ENCODE measurements at places on chromosomes 4 and X.

DNA sequence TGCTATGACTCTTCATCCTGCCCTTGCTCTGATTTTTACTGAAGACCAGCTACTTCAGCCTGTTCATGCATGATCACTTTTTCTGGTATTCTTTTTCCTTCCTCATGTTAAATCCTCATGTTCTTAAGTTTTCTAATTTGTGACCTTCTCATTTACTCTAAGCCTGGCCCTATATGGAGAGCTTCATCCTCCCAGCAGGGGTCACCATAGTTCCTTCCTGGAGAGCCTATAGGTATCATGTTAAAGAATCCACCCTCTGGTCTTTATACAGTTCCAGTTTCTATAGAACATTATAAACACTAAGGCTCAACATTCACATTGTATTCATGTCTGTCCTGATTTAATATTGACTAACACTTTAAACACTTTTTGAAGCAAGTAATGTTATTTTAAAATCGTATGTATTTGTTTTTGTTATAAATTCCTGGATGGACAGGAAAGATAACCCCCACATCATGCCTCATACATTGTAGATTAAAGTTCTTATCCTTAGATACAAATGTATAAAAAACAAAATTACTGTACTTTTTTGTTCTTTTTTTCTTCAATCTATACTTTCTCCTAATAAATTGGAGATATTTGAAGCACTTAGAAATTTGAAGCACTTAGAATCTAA is 53.8 kb upstream of the OTUD4 start:
- peak; percentile 10 for DNase-seq

GRCh38 chrX:105701310-105702052 is 120.9 kb upstream of the NRK start:
- no peak for DNase-seq

GRCh38 chr4:16530688-16531635 is 304.7 kb upstream of the TAPT1 start:
- DNase-seq: no peak

DNA sequence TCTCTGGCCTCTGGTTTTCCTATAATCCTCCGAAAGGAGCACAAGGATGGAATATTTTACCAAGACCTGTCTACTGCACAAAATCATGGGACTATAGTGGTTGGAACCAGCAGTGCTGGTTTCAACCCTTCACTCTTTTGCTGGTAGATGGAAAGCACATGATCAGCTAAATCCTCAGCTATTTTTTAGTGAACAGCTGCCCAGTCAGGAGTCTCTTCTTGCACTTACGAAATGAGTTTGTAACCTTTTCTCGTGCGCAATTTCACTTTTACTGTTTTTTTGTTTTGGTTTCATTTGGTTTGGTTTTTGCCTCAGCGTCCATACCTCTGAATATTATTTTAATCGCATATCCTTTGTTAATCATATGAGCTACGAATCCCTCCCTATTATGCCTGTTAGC is 418.5 kb upstream of the CPEB2 start:
- no peak for DNase-seq

DNA sequence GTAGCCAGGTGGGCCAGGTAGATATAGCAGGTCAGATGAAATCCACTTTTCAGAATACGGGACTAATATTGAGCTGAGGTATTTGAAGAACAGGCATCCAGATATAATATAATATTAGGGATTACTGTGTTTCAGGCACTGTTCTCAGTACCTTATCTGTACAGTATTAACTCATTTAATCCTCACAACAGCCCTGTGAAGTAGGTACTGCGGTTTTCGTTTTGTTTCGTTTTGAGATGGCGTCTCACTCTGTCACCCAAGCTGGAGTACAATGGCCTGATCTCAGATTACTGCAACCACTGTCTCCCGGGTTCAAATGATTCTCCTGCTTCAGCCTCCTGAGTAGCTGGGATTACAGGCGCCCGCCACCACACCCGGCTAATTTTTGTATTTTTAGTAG is 129.6 kb downstream of the IL1RAPL2 start:
- no peak for DNase-seq

- DNase-seq: no peak
Observed at GRCh38 chr4:116824172-116824571, 261.2 kb downstream of the TRAM1L1 start.

GRCh38 chr4:67713529-67714247 is 12.7 kb upstream of the UBA6 start:
- no peak for DNase-seq

DNA sequence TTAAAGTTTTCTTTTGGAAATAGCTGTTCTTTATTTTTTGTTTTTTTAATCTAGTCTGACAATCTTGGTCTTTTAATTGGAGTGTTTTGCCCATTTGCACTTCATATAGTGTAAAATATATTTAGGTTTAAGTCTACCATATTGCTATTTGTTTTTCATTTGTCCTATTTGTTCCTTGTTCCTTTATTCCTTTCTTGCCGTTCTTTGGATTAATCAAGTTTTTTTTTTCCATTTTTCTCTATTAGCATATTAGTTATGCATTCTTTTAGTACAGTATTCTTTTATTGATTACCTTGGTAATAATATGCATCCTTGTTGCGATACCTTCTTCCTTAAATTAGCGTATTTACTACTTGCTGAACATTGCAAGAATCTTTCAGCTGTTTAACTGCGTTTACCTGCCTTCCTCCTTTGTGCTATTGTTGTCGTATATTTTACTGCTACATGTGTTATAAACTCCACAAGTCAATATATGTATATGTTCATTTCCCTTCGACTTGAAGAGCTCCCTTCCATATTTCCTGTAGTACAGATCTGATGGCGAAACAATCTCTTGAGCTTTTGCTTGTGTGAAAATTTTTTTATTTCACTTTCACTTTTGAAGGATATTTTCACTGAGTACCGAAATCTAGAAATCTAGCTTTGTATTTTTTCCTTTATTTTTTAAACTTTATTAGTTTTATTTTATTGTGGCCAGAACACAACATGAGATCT is 23.9 kb upstream of the RNF212 start:
- DNase-seq: no peak

DNA sequence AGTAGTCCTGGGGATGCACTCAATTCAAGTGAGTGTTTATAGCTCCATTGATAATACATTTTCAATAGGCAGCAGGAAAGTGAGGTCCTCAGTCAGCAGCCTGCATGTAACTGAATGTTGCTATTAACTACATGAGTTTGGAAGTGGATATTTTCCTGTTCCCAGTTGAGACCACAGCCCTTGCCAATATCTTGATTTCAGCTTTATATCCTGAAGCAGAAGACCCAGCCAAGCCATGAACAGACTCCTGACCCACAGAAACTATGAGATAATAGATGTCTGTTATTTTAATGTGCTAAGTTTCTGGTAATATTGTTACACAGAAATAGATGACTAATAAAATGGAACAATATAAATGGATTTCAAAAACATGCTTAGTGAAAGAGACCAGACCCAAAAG is 63.7 kb downstream of the VSIG4 start:
- no peak for DNase-seq

DNA sequence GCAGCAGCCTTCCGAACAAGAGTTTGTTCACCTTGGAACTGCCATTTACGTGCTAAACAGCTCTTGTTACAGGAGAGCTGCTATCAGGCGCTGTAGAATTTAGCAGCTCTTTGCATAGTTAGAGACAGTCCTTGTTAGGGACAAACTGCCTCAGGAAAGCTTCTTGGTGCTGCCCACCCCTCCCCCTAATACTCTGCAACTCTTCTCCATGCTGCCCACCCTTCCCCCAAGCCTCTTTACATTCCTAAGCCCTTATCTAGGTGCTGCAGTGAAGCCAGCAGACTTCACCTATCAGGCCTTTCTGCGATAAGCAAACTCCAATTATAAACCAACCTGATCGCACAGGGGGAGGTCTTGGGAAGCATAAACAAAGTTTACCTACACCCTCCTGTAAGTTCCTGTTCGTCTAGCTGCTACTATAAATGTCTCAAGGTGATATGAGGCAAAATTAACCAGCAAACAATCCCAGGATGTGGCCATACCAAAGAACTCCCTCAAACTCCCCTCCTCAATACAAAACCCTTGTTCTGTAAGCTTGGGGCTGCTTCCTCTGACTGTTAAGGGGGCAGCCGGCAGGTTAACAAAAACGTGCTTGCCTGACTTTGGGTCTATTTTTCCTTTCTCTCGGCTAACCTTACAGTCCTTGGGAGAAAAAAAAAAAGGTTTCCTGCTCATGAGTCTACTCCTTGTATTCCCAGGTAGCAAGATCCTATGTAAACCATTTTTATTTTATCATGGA is 74.0 kb upstream of the GC start:
- no peak for DNase-seq

DNA sequence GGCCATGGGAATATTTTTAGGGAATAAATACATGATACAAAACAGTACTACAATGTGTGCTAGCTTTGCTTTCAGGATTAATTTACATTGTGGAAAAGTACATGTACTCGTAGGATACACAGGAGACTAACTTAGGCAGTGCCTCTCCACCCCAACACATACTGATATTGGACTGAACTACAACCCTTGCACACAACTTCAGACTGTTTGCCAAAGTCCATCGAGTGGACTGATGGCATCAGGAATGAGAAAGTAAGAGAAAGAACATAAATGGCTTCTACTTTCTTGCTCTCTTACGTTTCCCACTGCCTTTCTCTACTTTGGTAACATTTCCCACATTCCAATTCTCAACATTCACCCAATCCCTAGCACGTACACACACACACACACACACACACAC is 130.1 kb downstream of the RNF150 start:
- no peak for DNase-seq

- no peak for DNase-seq
Observed at GRCh38 chr4:185779517-185779916, 32.5 kb downstream of the SORBS2 start.

DNA sequence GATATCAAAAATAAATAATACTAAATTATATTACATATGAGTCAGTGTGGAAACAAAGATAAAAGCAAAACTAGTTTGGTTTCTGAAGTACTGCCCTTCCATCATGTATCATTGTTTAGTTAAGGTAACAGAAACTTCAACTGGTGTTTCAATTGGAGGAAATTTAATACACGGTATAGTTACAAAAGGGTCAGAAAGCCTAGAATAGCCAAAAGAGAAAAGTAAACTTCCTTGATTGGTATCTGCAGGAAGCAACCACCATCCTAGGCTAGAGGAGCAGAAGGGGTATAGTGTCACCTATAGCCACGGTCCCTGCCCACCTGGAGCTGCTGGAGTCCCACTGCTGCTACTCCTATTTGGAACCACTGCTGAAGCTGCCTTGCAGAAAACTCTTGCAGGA is 185.6 kb downstream of the SLC7A11 start:
- no peak for DNase-seq

GRCh38 chr4:148200960-148201359 is 241.3 kb downstream of the NR3C2 start:
- no peak for DNase-seq

DNA sequence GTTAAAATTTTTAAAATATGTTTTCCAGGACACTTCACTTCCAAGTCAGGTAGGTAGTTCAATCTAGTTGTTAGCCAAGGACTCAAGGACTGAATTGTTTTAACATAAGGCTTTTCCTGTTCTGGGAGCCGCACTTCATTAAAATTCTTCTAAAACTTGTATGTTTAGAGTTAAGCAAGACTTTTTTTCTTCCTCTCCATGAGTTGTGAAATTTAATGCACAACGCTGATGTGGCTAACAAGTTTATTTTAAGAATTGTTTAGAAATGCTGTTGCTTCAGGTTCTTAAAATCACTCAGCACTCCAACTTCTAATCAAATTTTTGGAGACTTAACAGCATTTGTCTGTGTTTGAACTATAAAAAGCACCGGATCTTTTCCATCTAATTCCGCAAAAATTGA is 49.7 kb downstream of the XIAP start:
- no peak for DNase-seq

Data from stimulated activated CD8-positive, alpha-beta memory T cell treated with anti-CD3 and anti-CD28 coated beads, Interleukin-12 subunit alpha, Interleukin-12 subunit beta, amount 100 ng/mL, for 4 hours (primary cell).